Panc1 (cell line): ENCODE measurements at places on chromosomes 1 and 21. TPM values are rescaled to one million over a fixed set of nuclear protein-coding genes. Genes with fewer than 3 reads are reported as not detected.

Gene NOS1AP
- 27.9 TPM for total RNA-seq

Gene KCNE2
- total RNA-seq, result not detected

- no peak for DNase-seq
Observed at GRCh38 chr1:31413405-31414001, 490 bp downstream of the SERINC2 start.

Gene FCRLA
- total RNA-seq, result 0.15 TPM

- DNase-seq, result no peak
Observed at GRCh38 chr1:32100807-32101708, 6.8 kb upstream of the KPNA6 start.

GRCh38 chr1:108575375-108575774, 15.5 kb downstream of the EEIG2 start:
- DNase-seq, result no peak

- no peak for DNase-seq
Observed at GRCh38 chr1:175826705-175827104, 83.3 kb upstream of the TNR start.

Gene S100B
- not detected for total RNA-seq

- DNase-seq, result no peak
Observed at GRCh38 chr1:36909946-36910725, 124.2 kb downstream of the GRIK3 start.

DNA sequence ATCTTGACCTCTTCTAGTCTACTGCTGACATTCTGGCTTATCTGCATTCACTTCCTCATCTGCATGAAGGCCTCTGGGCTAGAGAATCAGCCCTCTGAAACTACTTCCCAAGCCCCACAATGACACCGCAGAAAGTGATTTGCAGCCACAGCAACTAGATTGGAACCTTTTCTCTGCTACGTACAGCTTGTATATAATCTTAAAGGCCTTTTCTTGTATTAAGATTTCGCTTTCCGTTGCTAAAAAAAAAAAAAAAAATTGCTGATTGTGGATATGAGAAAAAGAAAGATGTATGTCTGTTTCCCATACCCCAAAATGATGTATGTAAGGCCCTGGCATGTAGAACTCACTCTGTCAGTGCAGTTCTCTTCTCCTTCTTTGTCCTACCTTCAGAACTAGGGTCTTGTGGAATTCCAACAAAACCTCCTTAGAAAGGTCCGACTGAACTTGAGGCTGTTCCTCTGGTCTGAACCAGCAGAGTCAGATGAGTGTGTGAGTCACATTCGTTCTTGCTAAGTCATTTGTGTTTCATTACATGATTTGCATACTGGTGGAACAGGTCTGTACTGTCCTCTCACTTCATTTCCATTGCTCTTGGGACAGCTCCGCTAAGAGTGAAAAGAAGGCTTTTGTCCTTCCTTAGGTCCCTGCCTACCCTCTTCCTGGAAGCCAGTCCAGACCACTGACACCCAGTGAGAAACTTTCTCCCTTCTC, 62.7 kb downstream of the PLPP3 start:
- no peak for DNase-seq

- DNase-seq, result no peak
Observed at GRCh38 chr1:8708259-8708658, 109.2 kb downstream of the RERE start.

DNA sequence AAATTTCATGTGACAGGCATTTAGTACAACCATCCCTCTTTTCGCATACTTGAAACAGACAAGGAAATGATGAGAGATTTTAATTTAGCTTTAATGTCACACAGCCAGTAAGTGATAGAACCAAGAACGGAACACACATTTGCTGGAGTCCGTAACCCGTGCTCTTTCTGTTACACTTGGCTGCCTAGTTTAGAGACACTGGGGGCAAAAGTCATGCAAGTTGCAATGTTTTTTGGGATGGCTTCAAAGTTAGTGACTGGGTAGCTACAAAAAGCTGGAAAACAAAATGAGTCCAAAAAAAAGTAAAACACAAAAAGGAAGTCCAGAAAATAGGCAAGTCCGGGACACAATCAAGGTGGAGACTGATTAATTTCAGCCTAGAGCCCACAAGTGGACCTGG, 5.9 kb downstream of the NID1 start:
- no peak for DNase-seq

GRCh38 chr1:212671342-212672031, 28.2 kb downstream of the BATF3 start:
- DNase-seq, result no peak

DNA sequence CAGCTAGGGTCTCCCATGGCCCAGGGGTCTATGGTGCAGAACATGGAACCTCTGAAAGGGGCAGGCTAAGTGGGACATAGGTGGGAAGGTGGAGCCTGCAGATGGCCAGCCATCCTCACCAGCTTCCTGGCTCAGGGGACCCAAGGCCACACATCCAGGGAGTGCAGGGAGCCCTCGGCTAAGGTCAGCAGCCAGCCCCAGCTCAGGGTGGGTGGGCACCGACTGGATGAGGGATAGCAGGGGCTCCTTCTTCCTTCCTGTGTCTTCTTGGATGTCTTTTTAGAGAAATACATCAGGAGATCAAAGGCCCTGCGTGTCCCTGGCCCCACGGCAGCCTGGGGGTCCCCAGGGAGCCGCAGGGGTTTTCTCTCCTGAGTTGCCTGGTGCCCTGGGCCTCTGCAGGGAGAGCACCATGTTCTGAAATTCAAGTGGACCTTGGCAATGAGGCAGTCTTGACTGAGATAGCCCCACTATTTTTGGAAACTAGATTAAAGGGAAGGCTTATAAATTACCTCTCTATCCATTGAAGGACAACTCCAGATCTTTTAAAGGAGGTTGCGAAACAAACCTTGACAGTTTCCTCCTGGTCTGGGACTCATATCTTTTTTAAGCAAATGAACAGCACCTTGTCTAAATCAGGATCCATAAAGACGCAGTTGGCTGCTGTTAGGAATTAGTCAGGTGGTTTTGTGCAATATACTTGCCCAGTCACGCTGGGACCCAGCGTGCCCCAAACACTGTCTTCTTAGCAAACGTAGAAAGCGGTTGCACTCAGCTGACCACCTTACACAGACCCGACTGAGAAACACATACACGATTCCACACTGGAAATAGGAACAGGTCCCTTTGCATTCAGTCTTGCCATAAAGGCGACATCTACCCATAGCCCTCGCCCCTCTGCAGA, 242.3 kb downstream of the TOMM20 start:
- DNase-seq, result no peak

DNA sequence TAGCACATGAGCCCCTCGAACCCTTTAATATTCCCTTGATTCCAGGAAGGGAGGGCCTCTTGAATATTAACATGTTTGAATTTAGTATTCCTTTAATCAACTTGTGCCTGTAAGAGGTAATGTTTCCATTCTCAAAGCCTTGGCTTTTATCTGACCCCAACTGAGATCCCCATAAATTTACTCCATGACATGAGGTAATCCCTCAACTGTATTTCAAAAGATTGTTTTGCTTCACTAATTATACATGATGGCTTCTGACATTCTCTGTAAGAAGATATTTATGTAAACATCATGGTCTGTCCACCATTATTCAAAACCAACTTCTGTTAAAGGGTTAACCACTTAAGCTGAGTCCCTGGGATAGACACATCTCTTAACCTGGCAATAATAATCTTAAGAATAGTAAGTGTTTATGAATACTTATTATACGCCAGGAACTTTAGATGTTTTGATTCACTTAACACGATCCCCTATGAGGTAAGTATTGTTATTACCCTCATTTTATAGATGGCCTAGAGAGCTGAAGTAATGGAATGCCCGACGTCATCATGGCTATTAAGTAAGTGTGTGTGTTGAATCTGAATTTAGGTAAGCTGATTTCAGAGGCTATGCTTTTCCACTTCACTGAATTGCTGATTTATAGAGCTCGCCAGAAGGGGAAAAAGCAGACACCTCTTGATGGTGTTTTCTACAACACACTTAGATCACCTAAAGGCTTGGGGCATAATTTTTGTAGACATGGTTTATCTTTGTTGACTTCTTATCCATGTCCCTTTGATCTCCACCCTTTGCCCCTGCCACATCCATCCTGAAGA, 11.1 kb downstream of the KRTAP19-1 start:
- no peak for DNase-seq

GRCh38 chr1:38191461-38191860, 144.9 kb upstream of the POU3F1 start:
- no peak for DNase-seq

GRCh38 chr1:1732381-1732780, 8.2 kb upstream of the CDK11A start:
- no peak for DNase-seq

DNA sequence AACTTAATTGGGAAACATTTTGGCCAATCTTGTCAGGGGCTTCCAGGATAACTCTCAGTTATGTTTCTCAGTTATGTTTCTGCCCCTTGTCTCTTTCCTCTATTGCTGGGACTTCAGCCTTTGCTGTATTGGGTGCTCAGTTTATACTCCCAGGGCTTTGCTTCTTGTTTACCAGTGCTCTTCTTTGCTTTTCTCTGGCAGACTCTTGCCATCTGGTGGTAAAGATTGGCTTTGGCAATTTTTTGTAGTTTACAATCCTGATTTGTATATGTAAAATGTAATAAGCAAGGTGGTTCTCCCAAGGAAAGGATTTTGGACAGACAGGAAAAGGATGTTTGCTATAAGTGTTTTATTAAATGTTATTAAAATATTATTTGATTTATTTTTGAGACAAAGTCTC, 37.9 kb downstream of the FABP3 start:
- peak; percentile 22 for DNase-seq

Gene FAM3B
- total RNA-seq, result not detected

DNA sequence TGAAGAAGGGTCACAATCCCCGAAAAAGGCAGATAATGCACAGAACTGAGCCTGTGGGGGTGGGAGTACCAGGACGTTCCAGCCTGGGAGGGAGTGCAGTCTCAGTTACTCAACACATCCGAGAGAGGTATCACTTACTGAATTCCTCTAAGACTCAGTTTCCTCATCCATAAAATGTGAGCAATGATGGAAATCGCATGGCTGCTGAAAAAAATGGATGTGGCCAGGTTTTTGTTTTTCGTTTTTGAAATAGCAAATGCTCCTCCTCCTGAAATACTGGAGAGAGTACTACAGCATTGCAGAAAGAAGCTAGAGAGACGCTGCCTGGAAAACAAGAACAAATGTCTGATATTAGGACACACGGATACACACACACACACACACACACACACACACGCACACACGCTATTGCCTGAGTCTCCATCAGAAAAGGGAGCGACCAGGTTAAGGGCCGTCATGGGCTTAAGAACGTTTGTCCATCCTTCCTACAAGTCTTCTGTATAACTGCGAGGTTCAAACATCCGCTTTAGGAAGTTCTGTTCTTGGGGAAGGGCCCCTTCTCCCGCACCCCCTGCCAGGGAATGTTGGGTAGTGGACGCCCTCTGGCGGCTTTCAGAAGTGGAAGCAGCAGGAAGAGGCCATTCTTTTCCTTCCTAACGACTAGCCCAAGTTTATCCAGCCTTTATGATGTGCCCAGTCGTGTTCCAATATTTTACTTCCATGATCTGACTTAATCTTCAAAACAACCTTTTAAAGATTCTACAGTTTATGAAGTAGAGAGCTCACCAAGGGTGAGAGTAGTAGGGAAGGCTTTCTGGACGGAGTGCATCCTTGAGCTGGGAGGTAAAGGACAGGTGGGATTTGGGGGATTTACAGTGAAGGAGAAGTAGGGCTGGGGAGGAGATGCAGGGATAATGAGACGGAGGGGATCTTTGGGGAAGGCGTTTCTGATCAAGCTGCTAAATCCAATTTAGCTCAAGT, 699 bp upstream of the NES start:
- no peak for DNase-seq

DNA sequence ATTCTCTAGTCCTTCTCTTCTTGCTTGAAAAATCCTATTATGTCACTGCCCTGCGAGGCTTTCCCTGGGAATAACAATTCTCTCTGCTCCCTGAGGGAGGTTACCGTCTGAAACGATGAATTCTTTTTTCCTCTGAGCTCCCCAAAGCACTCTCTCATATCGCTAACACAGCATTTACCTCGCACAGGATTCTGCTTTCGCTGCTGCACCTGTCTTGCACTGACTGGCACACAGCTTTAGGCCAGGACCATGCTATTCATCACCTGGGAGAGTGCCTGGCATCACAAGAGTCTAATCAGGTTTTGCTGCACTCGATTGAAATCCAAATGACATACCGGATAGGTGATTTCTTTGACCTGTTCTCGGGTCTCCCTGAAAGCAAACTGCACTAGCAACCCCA, 52.8 kb upstream of the GNG4 start:
- DNase-seq, result no peak

GRCh38 chr1:74586253-74586897, 74.0 kb upstream of the LRRC53 start:
- DNase-seq, result no peak

Gene UTP25
- total RNA-seq, result 9.5 TPM

DNA sequence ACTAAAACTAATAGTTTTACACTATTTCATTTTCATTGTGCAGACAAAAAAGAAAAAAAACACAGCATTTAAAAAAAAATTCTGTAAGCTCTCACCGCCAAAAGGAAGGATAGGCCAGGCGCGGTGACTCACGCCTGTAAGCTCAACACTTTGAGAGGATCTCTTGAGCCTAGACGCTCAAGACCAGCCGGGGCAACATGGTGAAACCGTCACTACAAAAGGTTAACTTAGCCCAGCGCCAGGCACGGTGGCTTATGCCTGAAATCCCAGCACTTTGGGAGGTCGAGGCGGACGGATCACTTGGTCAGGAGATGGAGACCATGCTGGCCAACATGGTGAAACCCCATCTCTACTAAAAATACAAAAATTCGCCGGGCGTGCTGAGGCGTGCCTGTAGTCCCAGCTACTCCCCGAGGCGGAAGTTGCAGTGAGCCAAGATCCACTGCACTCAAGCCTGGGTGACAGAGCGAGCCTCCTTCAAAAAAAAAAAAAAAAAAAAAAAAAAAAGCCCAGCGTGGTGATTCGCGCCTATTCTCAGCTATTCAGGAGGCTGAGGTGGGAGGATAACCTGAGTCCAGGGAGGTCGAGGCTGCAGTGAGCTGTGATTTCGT, 14.3 kb upstream of the SPEN start:
- no peak for DNase-seq

DNA sequence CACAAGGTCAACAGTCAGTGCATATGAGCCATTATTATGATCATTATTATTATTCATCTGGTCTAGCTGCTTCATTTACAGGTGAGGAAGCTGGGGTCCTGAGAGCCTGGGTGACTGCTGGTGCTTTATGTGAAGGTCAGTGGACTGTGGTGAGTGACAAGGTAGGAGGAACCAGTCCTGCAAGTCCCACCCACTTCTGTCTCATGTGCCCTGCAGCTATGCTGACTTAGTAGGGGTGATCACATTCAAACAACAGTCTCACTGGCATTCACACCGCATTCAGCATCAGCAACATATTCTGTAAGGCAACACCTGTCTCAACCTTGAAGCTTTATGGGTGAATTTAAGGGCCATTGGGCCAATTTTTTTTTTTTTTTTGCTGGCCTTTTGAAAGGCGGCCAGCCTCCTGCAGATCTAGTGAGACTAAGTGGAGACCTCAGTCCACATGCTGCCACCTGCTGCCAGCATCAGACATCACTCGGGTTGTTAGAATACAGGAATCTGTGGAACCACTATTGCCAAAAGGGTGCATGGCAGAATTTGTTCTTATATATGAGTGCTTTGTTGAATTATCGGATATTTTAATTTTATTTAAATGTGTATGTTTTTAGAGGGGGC, 59.9 kb upstream of the CACNA1E start:
- no peak for DNase-seq
